Skeletal muscle tissue (tissue), 5 donors: ENCODE measurements at places on chromosomes 12 and 14. TPM values are rescaled to one million over a fixed set of nuclear protein-coding genes. Genes with fewer than 3 reads are reported as not detected.

OAS1 gene
- total RNA-seq, result 8.9 TPM

KCNC2 gene
- total RNA-seq, result 0.52 TPM

VAMP1 gene
- 2.6 TPM for total RNA-seq

DDX54 gene
- 29.7 TPM for total RNA-seq

LRP1-AS gene
- total RNA-seq, result 1.0 TPM

MUCL1 gene
- total RNA-seq, result not detected

REP15 gene
- 1.0 TPM for total RNA-seq

IAPP gene
- total RNA-seq, result not detected

CNTN1 gene
- total RNA-seq, result 27.1 TPM

CABP1 gene
- total RNA-seq, result 0.52 TPM

TAS2R9 gene
- total RNA-seq, result 0.52 TPM
